ENCODE measurements at places on chromosomes 2 and 18. TPM values are rescaled to one million over a fixed set of nuclear protein-coding genes. Genes with fewer than 3 reads are reported as not detected.

The MAP3K19 gene
- not detected for polyA plus RNA-seq

The UPP2 gene
- not detected for polyA plus RNA-seq

The RRM2 gene
- polyA plus RNA-seq: 0.28 TPM

The NEUROD1 gene
- polyA plus RNA-seq: not detected

The TNS1 gene
- polyA plus RNA-seq: 64.6 TPM

DNA sequence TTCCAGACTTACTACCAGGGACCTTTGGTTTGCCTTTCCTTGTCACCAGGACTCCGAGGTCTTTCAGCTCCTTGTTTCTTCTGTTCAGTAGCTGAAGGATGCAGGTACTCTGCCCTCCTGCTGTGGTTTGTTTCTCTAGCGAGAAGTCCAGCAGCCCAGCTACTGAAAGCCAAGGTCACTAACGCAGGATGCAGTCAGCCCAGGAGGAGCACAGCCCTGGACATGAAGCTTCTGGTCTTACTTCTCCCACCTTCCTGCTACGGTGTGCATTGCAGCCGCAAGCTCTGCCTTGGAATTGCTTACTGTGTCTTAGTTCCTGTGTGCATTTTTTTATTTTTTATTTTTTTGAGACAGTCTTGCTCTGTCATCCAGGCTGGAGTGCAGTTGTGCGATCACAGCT, 62.4 kb downstream of the DGKD start:
- DNase-seq: no peak

GRCh38 chr18:75140296-75140695, 68.6 kb downstream of the PTGR3 start:
- no peak for DNase-seq

- no peak for DNase-seq
These were observed 161.5 kb upstream of the NT5C1B start for GRCh38 chr2:18750672-18751554.

DNA sequence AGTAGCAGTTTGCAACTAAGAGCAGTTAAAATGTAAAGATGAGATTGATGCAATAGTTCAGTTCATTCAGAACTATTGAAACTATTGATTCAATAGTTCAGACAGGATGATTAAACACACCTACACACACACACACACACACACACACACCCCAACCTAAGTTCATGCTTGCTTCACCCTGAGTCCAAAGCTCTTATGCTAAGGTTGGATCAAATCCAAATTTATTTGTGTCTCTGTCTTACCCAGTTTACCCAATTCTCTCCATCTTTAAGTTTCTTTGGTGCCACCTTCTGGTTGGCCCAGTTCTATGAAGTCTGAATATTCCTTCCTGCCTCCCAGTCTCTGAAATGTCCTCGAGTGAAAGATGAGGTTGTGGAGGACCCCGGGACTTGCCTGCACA, 5.1 kb downstream of the SERPINB8 start:
- no peak for DNase-seq

GRCh38 chr2:58731488-58731869, 490.4 kb upstream of the FANCL start:
- no peak for DNase-seq

Measured in heart right ventricle (tissue), 16 donors.